Calu3 (cell line): ENCODE measurements at places on chromosomes 3 and 15.
A peak's percentile ranks its signal among the peaks of the same experiment; 100 is the strongest.

- DNase-seq: no peak
Measured at GRCh38 chr3:173743516-173743915, 346.0 kb downstream of the NLGN1 start.

GRCh38 chr3:170480111-170480510, 61.4 kb downstream of the CLDN11 start:
- DNase-seq: no peak

GRCh38 chr3:174125267-174125824, 727.8 kb downstream of the NLGN1 start:
- peak; percentile 45 for DNase-seq

DNA sequence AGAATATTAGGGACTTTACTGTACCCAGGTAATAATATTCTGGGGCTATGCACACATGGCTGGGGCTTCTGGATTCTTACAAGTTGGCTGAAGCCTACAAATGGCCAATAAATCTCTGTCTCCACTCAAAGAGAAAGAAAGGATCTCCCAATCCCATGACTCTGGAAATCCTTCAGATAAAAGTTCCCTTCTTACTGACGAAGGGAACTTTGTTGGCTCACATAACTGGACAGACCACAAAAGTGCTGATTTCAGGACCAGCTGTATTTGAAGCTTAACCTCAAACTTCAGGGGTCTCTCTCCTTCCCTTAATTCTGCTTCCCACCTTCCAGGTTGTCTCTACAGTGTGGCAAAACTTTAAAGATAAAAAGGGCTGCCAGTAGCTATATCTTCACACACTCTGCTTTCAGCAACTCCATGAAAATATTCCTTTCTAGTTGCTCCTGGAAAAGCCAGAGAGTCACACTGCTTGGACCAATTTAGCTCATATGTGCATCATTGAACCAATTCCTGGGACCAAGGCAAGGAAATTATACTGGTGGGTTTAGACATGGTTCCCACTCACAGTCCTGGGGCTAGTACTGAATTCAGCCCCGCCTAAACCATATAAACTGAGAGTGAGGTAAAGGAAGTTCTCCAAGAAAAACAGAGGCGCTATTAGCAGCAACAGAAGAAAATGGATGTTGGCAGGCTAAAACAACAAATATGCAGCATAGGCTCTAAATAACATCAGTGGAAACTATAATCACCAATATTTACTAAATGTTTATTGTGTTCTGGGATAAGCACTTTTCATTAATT, 290.0 kb upstream of the GADL1 start:
- DNase-seq: no peak

DNA sequence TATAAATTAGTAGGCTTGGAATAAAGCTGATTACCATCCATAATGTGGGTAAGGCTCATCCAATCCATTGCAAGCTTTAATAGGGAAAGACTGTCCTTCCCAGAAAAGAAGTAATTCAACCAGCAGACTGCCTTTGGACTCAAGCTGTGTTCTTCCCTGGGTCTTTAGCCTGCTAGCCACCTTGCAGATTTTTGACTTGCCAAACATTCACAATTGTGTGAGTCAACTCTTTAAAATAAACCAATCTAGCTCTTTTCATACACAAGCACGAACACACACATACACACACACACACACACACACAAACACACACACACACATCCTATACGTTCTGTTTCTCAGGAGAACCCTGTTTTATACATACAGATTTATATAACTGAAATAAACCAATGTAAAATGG, 248.1 kb downstream of the NAALADL2 start:
- DNase-seq: no peak

- no peak for DNase-seq
Measured at GRCh38 chr15:41285285-41285684, 47.1 kb downstream of the OIP5 start.

GRCh38 chr15:67127965-67128364, 62.6 kb downstream of the SMAD3 start:
- no peak for DNase-seq

DNA sequence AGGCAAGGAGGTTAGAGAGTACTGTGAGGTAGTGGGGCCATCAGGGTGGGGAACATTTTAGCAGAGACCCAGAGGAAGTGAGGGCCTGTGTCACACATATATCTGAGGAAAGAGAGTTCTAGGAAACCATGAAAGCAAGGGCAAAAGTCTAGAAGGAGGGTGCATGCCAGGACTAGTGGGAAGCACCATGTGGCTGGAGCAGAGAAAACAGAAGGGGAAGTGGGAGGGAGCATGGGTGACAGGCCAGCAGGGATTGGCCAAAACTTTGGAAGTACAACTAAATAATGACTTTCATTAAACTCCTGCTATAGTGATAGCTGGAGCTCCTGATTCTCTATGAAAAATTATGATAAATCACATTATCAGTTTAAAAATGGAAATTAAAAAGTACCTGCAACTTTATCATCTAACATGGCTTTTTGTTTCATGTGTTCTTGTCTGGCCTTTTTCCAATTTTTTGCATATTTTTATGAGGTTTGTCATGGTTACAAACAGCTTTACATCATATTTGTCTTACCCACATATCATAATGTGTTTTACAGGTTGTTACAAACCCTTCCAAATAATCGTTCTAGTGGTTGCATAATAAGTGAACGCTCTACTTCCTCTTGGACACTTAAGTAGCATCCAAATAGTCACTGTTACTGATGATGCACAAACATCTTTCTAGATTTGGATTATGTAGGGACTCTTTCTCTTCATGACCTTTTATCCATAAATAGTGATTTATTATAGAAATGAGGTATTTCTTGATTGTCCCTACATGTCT, 168.3 kb downstream of the NEK10 start:
- no peak for DNase-seq

DNA sequence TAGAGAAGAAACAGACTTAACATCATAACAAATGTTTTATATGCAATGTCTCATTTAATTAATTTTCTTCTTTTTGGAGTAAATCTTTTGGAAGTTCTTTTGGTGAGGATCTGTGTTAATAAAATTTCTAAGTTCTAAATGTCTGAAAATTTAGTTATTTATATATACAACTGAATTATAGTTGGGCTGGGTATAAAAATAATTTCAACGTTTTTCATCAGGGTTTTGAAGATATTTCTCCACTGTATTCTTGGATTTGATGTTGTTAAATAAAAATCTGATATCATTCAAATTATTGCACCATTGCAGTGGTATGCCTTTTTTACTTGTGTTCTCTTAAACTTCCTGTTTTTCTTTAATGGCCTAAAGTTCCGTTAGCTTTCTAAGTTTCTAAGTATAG, 26.9 kb upstream of the SOX14 start:
- DNase-seq: no peak

DNA sequence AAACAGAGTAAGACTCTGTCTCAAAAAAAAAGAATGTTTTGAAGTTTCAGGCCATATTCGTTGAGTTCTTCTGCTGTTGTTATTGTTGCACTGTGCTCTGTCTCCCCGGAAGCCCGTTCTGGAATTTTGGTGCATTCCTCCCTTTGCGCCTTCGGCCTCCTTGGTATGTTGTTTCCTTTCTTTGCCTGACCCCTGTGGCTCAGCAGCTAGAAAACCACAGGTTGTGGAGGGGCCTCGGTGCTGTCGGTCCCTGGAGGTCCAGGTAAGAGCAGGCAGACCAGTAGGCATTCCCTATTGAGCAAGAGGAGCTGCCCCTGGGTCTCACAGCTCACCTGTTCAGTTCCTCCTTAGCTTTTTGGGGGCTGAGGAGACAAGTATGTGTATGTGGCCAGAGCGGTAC, 51.0 kb upstream of the DLG1 start:
- DNase-seq: no peak

DNA sequence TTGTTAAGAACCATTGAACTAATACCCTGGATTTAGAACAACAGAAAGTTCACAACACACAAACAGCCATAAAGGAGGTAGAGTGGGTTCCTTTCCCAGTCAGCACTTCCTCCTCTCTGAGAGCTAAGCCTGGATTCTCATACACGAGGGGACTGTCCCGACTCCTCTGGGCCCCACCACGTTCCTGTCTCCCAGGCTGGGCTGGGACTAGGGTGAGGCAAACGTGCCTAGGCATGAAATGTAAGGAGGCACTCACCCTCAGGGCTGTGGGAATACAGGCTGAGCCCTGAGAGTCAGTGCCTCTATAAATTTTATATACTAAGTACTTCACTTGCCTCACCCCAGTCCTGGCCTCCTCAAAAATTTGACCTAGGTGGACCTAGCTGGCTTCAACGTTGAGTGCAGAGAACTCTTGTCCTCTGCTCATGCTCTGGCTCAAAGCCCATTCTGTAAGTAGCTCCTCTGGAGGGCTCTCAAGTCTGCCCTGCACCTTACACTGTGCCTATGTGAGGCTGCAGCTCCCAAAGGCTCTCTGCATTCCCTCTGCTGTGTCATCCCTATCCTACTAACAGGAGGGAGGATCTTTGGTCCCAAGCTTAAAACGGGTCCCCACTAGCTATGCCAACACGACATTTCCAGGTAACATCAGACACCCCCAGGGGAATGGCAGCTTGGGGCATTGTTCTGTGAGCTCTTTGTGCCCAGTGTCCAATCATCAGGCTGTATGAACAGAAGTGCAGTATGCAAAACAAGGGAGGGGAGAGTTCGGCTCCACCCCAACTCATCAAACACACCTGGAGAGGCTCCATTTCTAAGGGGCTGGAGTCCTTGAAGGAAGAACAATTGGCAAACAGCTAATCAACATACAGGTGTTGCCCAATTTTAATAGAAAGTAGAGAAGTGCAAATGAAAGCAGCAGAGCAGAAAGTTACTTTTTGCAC, 233.2 kb downstream of the RPLP1 start:
- DNase-seq: no peak

DNA sequence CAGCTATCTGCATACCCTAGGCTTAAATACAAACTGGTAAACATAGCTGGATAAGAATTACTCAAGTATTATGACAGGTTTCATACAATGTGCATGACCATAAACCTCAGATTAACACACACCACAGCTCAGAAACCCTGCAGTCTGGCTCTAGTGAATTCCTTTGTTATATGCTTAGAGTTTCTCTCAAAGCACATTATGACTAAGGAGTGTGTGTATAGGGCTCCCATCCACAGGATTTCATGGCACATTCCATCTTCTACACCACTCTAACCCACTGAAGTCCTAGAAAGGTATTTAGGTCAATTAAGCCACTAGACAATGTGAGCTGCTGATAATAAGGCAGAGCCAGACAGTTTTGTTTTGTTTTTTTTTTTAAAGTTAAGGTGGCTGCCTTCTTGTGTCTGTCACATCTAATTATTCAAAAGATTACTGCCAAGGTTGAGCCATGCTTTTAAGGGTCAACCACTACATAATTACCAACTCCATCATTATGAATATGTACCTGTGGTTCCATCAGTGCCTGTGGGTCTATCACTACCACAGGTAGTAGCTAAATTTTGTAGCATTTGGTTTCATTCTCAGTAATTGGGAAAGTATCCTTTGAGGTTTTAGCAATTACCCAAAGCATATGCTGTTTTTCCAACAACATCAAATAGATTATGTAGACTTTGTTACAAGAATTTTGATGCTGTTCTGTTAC, 107.0 kb downstream of the ALCAM start:
- DNase-seq: no peak

- no peak for DNase-seq
Measured at GRCh38 chr3:42764561-42765295, 8.3 kb downstream of the CCDC13 start.

- DNase-seq: no peak
Measured at GRCh38 chr3:139540651-139541531, 1.3 kb upstream of the RBP1 start.

DNA sequence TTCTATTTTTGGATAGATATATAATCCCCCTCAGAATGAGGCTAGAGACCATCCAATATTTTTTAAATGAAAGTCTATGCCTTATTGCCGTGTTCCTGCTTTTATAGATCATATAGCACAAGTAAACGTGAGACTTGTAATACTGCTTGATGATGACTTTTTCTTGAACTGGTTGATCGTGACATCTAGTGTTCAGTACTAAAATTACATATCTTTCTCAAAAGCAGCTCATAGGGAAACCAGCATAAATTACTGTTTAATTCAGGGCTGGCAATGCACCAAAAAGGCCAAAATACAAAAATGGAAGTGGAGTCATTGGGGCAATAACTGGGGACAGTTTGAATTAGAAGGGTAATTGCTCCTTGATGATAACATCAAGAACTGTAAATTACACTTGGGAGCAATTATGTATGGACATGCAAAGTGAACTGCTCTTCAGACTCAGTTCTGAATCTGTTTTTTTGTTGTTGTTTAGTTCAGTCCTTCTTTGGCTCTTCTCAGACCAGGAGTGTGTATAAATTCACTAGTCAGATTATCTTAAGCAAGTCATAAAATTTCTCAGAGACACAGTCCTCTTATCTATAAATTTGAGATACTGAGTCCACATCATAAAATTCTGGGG, 325.3 kb downstream of the THSD4 start:
- no peak for DNase-seq

DNA sequence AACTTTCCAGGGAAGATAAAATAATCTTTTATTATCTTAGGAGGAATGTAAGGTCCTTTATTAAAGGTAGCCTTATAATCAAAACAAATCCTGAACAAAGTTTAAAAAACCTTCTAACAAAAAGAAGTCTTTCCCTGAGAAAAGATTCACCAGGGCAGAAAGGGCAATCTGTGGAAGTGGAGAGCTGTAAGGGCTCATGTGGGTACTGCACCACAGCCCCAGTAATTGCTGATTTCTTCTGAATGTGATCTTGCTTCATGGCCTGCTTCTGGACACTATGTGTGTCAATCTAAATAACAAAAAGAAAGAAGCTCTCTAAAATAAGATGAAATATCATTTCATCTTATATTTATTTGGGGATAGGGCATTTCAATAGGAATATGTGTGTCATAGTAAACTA, 1501.6 kb downstream of the OTOL1 start:
- no peak for DNase-seq

- DNase-seq: no peak
Measured at GRCh38 chr3:141093397-141093796, 42.2 kb downstream of the SPSB4 start.

DNA sequence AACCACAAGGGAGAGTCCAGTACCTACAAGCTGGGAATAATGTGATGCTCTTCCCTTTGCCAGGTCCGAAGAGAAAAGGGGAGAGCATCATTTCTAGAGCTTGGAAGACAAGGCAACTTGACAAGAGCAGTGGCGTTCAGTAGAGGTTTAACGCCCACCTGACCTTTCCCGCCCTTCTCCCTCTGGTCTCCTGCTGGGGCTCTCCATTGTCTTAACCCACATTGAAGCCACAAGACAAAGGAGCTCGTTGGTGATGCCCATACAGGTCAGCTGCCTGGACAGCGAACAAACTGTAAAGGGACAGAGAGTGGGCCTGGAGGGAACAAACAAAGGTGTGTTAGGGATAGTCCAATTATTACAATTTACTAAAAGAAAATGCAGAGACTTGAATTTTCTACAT, 13.1 kb upstream of the DUT start:
- DNase-seq: no peak

DNA sequence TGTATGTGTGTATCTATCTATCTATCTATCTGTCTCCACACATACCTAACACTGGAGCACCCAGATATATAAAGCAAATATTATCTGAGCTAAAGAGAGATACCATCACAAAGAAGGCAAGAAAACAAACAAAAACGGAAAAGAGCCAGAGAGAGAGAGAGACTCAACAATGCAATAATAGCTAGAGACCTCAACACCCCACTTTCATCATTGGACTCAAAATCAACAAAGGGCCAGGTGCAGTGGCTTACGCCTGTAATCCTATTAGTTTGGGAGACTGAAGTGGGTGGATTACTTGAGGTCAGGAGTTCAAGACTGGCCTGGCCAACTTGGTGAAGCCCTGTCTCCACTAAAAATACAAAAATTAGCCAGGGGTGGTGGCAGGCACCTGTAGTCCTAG, 23.4 kb downstream of the NCBP2 start:
- DNase-seq: no peak

- no peak for DNase-seq
Measured at GRCh38 chr3:108552267-108553159, 36.7 kb downstream of the CIP2A start.

- no peak for DNase-seq
Measured at GRCh38 chr15:76309601-76310330, 1.5 kb downstream of the ETFA start.
